ENCODE measurements at places on chromosomes 1 and 21. TPM values are rescaled to one million over a fixed set of nuclear protein-coding genes. Genes with fewer than 3 reads are reported as not detected.

The TMEM82 gene
- not detected for total RNA-seq

The CHI3L2 gene
- 17.0 TPM for total RNA-seq

The PADI2 gene
- 0.56 TPM for total RNA-seq

The PDIK1L gene
- total RNA-seq = 8.2 TPM

The IL19 gene
- total RNA-seq = not detected

The PTGFR gene
- not detected for total RNA-seq

The RCAN3 gene
- 4.5 TPM for total RNA-seq

The CLIC6 gene
- not detected for total RNA-seq

The INSRR gene
- 0.18 TPM for total RNA-seq

The AADACL4 gene
- total RNA-seq = not detected

The AGPAT3 gene
- total RNA-seq = 42.3 TPM

The LCE1F gene
- total RNA-seq = not detected

Measured in natural killer cell (primary cell).